ENCODE measurements at places on chromosomes 7 and 10.

DNA sequence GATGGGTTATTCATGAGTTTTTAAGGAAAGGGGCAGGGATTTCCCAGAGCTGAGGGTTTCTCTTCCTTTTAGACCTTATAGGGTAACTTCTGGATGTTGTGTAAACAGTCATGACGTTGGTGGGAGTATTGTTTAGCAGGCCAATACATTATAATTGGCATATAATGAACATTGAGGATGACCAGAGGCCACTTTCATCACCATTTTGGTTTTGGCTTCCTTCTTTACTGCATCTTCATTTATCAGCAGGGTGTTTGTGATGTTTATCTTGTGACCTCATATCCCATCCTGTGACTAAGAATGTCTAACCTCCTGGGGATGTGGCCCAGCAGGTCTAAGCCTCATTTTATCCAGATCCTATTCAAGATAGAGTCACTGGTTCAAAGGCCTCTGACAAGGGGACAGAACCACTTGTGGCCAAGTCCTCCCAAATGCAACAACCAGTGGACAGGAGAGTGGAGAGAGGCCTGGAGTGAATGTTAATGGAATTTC lies 77.3 kb upstream of the RPA3 start:
- DNase-seq: no peak

GRCh38 chr7:94440451-94441039 lies 45.9 kb downstream of the COL1A2 start:
- DNase-seq: no peak

DNA sequence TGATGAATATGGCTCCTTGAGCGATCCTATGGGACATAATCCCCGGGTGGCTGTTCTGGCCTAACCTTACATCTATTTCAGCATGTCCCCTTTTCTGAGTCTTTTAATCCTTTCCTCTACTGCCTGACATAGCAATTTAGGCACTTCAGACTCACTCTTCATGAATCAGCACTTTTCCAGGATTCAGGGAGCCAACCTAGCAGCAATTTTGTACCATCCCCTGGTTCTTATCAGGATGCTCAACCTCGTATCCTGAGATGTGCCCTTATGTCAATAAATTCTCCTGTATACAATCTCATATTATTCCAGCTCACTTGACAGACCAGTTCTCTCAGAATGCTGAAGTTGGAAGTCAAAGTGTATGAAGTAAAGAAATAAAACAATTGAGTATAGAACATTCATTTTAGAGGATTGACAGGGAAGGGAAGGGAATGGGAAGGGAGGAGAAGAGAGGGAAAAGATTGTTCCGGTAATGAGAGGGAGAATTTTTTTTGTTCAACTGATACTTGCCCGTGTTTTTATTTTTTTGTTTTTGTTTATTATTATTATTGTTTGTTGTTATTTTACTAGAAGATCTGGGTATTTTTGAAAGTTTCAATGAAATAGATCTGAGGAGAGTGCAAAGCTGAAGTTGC lies 8.2 kb upstream of the ZC3HAV1 start:
- no peak for DNase-seq

DNA sequence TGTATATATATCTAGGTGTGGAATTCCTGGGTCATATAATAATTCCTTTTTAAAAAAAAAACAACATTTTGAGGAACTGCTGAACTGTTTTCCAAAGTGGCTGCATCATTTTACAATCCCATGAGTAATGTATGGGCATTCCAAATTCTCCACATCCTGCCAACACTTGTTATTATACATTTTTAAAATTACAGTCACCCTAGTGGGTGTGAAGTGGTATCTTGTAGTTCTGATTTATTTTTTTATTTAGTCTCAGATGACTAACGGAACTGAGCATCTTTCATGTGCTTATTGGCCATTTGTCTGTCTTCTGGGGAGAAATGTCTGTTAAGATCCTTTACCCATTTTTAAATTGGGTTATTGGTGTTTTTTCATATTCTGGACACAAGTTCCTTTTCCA lies 12.0 kb upstream of the KLHL7 start:
- no peak for DNase-seq

DNA sequence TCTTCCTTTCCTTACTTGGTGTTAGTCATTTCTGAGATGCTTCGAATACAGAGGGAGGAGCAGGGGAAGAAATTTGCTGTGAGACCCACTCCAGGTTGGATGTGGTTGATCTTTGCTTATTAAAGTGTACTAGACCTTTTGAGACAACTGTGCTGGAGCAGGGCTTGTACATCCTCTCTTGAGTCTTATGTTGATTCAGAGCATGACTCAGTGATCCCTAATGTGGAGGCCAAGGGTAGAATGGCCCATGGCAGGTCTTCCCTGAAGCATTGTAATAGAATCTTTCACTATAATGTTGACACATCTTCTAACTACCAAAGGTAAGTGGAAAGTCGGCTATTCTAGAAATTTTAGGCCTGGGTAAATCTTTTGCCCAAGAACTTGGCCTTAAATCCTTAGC lies 17.0 kb upstream of the SFR1 start:
- DNase-seq: no peak

- peak; percentile 72 for DNase-seq
Observed at GRCh38 chr7:74027683-74028320, at the start of gene ELN. Gene ELN (plus strand): TSS chr7:74028173. CDS start chr7:74028188, 15 bp downstream.

GRCh38 chr7:101185258-101185839 lies 5.3 kb upstream of the NAT16 start:
- no peak for DNase-seq

- DNase-seq: no peak
Observed at GRCh38 chr7:122457969-122458368, 153.4 kb upstream of the FEZF1 start.

GRCh38 chr7:69799048-69799697 lies 200.9 kb downstream of the AUTS2 start:
- DNase-seq: peak; percentile 31

DNA sequence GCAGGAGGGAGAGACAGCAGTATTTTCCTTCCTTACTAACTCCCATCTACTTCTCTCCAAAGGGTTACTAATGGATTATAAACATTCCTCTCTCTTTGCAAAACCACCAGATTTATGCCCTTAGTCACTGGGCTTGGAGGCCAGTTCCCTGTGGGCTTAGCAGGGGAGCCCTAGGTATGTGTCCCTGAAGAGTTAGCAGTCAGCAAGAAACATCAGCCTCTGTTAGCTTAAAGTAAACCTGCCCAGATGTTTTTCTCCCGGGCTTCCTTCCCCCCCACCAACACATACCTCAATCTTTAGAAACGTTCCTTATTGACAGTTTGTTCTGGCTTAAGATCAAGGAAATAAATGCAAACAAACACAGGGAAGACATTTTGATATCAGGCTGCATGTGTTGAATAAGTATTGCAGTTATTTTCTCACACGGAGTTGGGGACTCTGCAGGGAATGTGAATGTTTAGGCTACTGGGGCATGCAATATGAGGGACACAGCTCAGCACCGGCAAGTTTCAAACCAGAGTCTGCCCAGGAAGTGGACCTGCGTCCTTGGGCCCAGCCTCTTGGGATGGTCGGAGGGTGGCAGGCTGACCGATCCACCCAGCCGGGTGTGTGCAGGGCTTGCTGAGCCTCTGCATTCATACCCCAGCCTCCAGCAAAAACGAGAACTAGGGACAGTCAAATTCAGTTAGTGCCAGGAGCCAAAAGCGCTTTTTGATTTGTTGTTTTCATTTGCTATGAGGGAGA lies 252.0 kb upstream of the GRB10 start:
- no peak for DNase-seq

DNA sequence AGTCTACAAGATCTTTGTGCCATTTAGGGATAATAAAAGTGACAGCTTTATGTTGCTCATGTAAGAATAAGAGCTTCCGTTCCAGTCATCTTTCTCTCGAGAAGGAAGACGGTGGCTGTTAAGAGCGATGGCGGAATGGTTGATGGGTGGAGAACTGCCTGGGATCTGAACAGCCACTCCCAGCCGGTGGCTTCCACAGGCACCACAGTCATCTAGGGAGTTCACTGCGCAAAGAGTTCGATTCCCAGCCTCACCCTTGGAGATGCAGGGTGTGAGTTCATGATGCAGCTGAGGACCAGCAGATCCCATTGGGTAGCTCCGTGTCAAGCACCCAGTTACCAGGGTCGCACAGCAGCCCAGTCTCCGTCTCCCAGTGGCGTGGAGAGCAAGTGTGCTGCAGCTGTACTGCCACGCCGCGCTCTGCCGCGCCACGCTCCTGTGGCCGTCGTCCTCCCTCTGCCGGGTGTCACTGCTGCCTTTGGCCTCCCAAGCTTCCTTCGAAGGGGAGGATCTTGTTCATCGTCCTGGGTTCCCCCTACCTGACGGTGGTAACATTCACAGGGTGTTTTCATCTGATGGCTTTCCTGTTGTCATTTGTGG lies 7.8 kb downstream of the SUN1 start:
- DNase-seq: no peak

DNA sequence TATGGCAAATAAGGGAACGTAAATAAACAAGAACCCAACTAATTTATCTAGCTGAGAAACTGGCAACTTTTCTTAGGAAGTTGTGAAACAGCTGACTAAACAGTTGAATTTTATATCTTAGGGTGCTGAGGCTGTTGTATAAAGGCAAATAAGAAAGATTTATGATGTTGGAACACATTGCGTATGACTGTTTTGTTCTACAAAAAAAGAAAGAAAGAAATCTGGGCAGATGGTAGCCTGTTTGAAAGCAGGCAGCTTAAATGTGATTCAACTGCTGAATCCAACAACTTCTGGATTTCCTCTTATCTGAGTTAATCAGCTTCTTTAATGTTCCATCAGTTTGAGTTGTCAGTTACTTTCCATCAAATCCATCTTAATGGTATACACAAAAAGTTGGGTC lies 214.5 kb downstream of the SNX13 start:
- no peak for DNase-seq

GRCh38 chr7:105352018-105352612 lies 36.6 kb downstream of the SRPK2 start:
- no peak for DNase-seq

DNA sequence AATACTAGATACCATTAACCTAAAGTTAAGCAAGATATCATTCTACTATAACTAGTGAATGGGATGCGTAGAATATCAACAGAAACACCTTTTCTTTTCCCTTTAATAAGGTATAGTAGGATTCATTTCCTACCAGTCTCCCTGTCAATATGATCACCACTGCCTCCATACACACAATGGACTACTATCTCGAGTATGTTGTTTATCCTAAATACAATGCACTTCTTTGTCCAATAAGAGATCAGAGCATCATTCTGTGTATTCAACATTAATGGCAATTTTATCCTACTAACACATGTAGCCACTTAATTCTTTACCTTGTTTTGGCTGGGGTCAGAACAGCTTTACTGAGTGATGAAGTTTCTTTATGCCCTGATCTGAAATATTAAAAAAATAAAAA lies 276.3 kb downstream of the TFEC start:
- DNase-seq: no peak

DNA sequence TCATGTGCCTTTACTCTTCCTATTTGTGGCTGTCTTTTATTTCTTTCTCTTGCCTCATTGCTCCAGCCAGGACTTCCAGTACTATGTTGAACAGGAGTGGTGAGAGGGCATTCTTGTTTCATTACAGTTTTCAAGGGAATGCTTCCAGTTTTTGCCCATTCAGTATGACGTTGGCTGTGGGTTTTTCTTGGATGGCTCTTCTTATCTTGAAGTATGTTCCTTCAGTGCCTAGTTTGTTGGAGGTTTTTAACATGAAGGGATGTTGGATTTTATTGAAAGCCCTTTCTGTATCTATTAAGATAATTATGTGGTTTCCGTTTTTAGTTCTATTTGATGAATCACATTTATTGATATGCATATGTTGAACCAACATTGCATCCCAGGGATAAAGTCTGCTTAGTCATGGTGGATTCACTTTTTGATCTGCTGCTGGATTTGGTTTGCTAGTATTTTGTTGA lies 96.8 kb downstream of the GLCCI1 start:
- DNase-seq: no peak

GRCh38 chr7:94662548-94662947 lies 6.6 kb upstream of the SGCE start:
- no peak for DNase-seq

- DNase-seq: no peak
Observed at GRCh38 chr7:128888756-128889095, 21.8 kb downstream of the KCP start.

DNA sequence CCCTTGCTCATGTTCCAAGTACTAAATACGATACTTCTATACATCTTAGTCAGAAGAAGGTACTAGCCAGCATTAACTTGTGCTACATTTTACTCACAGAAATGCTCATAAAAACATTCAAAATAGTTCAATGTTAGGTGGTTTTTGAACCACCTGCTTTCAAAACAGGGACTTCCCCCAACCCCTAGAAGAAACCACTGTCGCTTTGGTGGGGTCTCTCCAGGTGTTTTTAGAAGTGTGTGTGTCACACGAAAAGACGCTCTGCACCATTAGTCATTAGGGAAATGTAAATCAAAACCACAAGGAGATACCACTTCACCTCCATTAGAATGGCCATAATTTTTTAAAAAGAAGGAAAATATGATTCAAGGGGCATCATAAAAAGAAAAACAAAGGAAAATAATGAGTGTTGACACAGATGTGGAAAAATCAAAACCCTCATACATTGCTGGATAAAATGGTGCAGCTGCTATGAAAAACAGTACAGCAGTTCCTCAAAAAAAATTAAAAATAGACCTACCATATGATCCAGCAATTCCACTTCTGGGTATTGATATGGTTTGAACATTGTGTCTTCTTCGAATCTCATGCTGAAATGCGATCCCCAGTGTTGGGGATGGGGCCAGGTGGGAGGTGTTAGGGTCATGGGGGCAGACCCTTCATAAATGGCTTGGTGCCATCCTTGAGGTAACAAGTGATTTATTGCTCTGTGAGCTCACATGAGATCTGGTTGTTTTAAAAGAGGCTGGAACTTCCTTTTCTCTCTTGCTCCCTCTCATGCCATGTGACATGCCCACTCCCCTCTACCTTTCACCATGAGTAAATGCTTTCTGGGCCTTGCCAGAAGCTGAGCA lies 74.2 kb downstream of the MALSU1 start:
- DNase-seq: no peak

DNA sequence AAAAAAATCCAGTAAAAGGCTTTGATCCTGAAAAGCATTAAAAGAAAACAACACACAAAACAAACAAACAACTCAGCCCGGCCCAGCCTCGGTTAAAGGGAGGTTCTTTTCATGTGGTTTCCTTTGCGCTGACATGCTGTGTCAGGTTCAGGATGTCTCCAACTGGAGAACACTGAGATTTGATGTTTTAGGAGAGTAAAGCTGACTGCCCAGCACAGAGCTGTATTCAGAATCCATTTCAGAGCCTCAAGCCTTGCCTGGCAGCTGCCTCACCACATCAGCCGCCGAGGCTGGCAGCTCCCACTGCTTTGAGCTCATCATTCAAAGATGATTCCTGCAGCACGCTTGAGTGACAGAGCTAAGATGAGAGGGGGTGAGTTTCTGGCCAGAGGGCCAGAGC lies 205.8 kb upstream of the LYZL1 start:
- no peak for DNase-seq

- DNase-seq: peak; percentile 86
Observed at GRCh38 chr7:77415823-77416620, at the start of gene GSAP. Gene GSAP (minus strand): TSS chr7:77416349. CDS start chr7:77416321, 28 bp downstream.

DNA sequence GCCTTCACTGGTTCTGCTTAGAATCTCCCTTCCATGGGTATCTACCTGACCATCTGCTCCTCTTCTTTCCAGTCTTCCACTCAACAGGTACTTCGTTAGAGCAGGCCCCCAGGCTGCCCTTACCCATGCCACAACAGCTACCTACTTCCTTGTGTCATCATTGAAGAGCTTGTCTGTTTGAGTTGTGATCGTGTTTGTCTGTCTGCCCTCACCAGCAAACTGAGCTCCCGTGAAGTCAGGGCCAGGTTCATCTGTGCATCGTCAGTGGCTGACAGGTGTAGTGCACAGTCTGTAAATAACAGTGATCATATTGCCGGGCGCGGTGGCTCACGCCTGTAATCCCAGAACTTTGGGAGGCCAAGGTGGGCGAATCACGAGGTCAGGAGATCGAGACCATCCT lies 5.0 kb downstream of the NIPSNAP2 start:
- no peak for DNase-seq

- DNase-seq: no peak
Observed at GRCh38 chr10:3865565-3865964, 80.6 kb upstream of the KLF6 start.
